ENCODE measurements at places on chromosomes 2 and 18.

DNA sequence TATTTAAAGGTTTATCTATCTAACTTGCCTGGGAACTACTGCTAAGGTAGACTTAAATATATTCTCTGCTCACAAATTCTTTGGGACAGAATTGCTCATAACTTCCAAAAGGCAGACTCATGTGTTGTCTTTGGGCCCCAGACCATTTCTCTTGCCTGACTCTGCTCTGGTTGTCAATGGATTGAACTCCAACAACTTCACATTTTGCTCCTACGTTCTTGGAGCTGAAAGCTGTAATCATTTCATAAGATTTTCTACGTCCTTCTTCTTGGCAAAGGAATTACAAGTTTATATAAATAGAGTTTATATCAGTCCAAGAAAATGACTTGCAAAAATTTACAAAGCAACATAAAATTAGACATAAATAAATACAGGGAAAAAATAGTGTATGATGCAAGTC lies 32.9 kb upstream of the PPM1B start:
- DNase-seq = no peak

- DNase-seq = no peak
Observed at GRCh38 chr2:108579623-108580022, 45.4 kb downstream of the LIMS1 start.

DNA sequence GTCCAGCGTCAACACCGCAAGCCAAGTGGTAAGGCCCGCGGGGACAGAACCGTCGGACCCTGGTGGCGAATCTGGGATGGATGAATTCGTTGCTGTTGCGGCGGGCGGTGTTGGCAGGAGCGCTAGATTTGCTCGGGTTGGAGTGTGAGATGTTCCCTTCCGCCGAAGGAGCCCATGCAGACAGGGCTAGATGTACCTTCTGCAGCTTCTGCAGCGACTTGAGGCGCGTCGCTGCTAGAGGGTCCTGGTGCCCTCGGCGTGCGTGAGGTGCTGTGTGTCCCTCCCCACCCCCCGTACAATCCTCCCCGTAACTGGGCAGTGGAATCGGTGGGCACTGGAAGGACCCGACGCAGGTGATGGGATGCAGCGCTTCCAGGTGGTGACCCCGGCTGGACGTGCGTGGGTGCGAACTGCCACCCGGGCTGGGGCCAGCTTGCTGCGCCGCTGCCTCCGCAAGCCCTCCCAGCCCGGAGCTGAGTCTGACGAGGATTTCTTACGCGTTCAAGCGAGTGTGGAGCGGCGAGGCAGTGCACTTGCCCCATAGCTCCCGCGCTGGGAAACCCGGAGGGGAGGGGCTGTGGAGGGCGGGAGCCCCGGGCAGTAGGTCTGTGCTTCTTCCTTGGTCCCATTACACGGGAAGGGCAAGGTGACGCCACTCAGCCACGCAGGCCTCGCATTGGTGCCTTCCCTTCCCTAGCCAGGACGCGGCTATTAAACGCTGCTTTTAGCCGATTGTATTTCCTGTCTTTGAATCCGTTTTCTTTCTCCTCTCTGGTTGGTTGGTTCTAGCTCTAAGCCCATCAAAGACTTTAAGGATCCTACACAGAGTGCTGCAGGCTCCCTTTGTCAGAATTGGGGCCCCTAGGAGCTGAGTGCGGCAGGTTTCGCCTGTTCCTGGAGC lies 34.2 kb downstream of the CHRNA1 start:
- DNase-seq = no peak

- no peak for DNase-seq
Observed at GRCh38 chr18:56984731-56985130, 162.2 kb upstream of the BOD1L2 start.

GRCh38 chr2:239697399-239698164 lies 296.8 kb upstream of the HDAC4 start:
- no peak for DNase-seq

DNA sequence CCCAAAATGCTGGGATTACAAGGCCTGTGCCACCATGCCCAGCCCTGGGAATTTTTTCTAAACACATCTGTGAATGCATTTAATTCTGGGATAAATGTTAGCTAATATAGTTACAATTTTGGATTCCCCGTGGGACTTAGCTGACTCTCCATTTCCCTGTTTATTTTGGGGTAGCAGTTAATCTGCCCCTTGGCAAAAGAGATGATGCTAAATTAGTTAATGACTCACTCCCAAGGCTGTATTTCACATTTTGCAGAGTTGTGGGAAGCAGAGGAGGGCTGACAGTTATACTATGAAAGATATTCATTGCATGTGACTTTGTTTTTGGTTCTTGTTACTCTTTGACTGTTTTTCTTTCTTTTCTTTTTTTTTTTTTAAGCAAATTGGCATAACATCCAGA lies 3.2 kb downstream of the MTHFD2 start:
- DNase-seq = no peak

DNA sequence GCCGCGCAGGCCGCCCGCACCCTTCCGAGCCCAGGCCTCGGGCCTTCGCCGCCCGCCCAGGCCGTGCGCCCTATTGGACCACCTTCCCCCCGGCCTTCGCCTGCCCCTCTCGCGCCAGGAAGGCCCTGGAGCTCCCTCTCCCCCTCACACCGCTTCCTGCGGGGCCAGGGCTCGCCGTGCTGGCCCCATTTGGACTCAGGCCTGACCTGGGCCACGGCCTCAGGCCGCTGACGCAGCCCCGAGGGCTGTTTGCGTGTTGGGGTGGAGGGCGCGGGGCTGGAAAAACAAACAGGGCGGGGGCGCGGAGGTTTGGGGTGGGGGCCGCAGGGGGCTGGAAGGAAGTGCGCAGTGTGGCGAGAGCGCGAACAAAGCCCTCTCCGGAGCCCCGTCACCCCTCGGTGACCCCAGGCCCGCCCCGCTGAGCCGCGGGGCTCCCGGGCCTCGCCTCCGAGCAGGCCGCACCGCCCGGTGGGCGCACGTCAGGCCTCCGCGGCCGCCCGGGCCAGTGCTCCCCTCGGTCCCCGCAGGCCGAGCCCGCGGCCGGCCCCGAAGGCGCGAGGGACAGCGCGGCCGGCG lies 12.3 kb upstream of the SIX3 start:
- no peak for DNase-seq

GRCh38 chr18:44824884-44825283 lies 144.2 kb downstream of the SETBP1 start:
- no peak for DNase-seq

GRCh38 chr18:29012364-29012763 lies 835.4 kb upstream of the CDH2 start:
- no peak for DNase-seq

GRCh38 chr18:4705894-4706293 lies 250.8 kb upstream of the DLGAP1 start:
- DNase-seq = no peak

DNA sequence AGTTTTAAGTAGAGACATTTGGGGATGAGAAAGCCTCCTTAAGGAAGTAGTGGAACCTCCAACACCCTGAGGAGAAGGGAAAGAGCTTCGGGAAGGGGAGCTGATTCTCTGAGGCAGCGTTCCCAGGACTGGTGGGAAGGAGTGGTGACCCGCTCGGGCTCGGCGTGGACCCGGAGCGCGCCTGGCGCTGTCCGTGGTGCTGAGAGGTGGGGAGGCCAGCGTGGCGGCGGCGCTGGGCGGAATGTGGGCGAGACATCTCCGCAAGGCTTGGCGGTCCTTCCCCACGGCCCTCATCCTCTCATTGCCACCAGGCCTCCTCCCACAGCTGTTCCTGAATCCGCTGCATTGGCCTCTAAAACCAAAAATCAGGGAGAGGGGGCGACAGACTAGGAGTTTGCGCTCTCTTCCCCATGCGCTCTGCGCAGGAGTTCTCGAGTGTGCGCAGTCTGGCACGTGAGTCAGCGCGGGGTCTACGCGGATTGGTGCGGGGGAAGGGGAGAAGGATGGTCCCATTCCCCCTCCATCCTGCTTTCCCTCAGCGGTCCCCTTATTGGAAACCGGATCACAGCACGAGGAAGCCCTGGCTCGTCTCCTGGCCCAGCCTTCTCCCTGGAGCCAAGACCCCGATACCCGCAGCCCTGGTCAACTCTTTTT lies 857 bp downstream of the RESP18 start:
- DNase-seq = no peak

GRCh38 chr2:147860009-147860408 lies 15.2 kb downstream of the ACVR2A start:
- no peak for DNase-seq

- no peak for DNase-seq
Observed at GRCh38 chr2:178943745-178944144, 106.2 kb downstream of the CCDC141 start.

DNA sequence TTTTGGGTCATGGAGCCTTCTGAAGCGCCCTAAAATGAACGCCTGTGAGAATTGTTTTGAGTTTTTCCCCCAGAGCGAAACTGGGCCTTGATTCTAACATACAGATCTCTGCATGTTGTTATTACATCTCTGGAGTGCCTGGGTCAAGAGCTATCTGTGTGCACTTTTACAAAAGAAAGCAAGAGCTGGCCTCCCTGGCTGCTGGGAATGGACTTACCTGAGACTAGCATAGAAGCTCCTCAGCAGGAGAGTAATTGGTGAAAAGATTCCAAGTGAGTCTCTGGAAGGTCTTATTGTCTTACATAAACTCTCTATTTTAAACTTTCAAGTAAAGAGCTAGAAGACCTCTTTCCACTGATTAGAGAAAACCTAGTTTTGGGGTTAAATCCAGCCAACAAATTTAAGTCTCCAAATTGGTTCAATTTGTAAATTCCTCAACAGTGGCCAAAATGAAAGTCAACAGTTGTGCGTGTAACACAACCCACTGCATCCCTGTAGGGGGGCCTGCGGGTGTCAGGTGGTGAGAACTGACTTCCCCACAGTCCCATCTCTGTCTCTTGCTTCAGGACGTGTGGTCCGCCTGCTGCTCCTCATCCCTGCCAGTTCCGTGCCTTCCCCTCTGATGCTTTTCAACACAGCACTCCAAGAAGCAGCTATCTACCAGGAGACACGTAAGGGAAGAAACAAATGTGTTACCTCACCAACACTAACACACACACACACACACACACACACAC lies 206.1 kb downstream of the SH3BP4 start:
- DNase-seq = no peak

DNA sequence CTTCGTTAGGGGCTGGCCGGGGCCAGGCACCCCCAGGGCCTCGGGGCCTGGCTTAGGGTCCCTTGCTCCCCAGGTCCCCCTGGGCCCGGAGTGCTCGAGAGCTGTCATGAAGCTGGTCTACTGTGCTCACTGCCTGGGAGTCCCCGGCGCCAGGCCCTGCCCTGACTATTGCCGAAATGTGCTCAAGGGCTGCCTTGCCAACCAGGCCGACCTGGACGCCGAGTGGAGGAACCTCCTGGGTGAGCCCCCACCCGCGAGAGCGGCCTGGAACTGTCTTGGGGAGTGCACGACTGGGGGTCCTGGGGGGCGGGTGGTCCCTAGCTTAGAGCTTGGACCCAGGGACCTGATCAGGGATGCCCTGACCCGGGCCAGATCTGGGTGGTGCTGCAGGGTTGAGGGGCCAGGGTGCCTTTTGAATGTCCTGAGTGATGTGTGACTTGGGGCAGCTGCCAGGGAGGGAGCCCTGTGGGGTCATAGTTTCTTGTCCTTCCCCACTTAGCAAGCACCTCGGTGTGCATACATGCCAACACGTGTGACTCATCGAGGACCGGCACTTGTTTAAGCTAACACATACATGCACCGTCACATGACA lies 27.9 kb downstream of the GPC1 start:
- DNase-seq = no peak

DNA sequence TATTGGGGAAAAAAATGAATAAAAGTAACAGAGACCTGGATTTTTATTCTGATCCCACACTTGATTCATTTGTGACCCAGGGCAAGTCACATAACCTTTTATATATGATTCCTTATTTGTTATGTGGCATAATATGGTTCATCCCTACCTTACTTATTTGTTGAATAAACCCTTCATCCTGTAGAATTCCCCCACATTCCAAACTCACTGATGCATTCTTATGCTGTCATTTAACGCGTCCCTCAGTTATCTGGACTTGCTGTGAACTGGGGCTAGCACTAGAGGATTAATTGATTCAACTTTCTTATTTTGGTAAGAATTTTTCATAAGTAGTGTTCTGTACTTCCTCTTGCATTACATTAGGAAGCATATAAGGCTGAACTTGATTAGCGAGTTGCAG lies 384.7 kb upstream of the RAB12 start:
- no peak for DNase-seq

- DNase-seq = no peak
Observed at GRCh38 chr2:75055820-75056675, 97.6 kb downstream of the POLE4 start.

DNA sequence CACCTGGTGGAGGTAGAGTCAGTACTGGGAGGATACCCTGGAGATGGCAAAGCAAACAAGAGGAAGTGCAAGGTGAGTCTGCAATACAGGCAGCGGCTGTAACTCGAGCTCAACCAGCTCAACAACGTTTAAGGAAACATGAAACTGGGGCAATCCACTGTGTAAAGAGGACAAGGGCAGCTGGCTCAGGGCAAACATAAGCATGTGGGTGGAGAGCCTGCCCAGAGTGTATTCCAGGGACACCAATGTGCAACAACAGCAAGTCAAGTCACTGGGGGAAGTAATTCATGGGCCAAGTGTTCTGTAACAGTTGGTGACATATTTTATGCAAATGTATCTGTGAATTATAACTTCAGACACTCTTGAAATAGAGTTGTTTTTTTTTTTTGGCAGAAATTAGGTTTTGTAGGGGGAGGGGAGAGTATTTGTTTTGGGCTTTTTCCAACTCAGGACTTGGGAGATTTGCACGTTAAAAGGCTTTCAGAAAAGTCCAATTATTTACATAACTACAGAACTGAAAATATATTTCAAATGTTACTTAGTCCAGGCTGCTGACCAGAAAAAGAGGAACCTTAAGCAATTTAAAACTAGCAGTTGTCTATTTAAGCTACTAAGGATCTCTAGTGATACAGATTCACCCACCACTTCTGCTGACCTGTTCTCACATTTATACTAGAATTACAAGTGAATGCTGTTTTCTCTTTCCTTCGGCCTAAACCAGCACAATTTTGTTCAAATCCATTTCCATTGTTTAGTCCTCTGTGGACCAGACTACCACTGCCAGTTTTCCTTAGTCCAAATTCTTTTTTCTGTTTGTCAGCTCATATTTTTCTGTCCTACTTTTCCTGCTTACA lies 18.6 kb downstream of the NRXN1 start:
- DNase-seq = no peak

GRCh38 chr2:133673305-133673905 lies 105.1 kb upstream of the NCKAP5 start:
- no peak for DNase-seq

GRCh38 chr2:66601624-66602023 lies 166.7 kb downstream of the MEIS1 start:
- DNase-seq = no peak

Data from KBM-7 (cell line).